HCEC 1CT (cell line): ENCODE measurements at places on chromosomes 3 and 15.
A peak's percentile ranks its signal among the peaks of the same experiment; 100 is the strongest.

DNA sequence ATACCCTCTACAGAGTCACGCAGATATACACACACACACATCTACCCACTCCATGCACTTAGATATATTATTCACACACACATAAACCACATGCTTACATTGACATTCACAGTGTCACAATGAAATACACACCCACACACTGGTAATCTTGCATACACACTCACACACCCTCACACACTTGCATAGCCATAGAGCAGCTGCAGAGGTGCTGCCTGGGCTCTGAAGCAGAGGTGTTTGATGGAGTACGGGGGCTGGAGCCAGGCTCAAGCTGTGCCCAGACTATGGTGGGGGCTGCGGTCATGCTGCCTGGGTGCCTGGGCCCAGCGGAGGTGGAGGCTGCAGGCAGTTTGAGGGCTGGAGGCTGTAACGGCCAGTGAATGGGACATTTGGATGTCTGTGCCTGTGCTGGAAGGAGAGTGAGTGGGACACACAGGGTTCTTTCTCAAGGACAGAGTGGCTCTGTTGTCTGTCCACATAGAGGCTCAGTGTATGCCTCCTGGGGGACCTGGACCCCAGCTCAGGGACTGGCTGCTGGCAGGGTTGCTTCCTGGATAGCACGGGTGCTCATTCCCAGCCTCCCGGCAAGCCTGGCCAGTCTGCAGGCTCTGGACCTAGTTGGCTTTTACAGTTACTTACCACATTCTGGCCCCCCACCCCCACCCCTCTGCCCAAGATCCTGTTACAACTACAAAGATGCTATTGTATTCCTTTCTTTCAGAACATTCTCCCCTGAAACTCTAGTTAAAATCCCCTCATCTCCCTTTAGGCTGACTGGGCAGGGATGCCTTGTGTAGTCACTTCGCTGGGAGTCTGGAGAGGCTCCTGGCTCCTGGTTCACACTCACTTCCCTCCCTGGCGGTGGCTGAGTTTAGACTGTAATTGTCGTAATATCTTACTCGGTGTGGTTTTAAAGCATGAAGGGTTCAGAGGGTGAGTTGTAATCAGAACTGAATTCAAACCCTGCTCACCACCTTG is 12.5 kb downstream of the GASK1A start:
- DNase-seq: no peak

GRCh38 chr15:90001062-90001682 is at the start of gene ZNF710:
Gene ZNF710, plus strand, starts transcription at chr15:90001324. Its CDS starts 65,814 bp downstream, at chr15:90067138.
- DNase-seq: peak; percentile 56

DNA sequence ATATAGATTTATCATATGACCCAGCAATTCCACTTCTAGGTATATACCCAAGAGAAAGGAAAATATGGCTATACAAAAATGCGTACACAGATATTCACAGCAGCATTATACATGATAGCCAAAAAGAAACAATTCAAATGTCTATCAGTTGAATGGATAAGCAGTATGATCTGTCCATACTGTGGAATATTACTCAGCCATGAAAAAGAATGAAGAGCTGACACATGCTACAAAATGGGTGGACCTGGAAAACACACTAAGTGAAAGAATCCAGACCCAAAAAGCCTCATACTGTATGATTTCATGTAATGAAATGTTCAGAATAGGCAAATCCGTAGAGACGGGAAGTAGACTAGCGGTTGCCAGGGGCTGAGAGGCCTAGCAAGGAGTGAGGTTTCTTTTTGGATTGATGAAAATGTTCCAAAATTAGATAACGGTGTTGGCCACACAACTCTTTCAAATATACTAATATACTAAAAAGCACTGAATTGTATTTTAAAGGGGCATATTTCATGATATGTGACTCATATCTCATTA is 33.4 kb downstream of the FGD5 start:
- no peak for DNase-seq

DNA sequence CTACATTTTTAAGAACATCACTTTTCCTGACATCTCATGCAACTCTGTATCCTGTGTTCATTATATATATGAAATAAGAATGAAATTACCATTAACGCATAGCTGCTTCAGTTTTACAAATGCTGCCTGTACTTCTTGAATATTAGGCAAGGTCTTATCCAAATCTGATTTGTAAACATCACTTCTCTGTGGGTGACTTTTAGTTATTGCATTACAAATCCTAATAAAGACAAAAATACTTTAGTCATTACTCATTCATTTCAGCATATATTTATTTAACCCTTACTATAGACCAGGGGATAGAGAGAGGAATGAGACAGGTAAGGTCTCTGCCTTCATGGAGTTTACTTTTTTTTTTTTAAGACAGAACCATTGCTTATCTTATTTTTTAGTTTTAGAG is 36.8 kb downstream of the MTMR10 start:
- peak; percentile 55 for DNase-seq

- peak; percentile 95 for DNase-seq
Observed at GRCh38 chr15:64246364-64247189, 83.8 kb upstream of the PPIB start.

GRCh38 chr15:39919748-39920509 is at the start of gene GPR176:
Gene GPR176, minus strand, starts transcription at chr15:39920266. Its CDS starts 240 bp downstream, at chr15:39920026.
- DNase-seq: peak; percentile 82

DNA sequence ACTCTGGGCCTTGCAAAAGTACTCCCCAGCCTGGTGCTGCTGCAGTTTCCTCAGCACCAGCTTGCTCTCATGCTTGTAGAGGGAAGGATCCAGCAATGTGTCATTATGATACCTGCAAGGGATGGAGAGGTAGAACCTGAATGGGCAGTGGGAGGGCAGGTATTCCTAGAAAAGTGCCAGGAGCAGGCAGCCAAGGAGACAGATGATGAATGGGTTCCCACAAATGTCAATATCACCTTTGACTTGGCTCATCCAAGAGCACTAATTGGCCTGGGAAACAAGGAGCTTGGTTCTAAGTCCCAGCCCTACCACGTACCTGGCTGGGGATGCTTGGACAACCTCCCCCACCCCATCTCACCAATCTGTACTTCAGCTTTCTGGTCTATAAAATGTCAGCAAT is 9.4 kb downstream of the CILP start:
- DNase-seq: no peak

- no peak for DNase-seq
Observed at GRCh38 chr3:144351773-144352365, 380.2 kb downstream of the DIPK2A start.

DNA sequence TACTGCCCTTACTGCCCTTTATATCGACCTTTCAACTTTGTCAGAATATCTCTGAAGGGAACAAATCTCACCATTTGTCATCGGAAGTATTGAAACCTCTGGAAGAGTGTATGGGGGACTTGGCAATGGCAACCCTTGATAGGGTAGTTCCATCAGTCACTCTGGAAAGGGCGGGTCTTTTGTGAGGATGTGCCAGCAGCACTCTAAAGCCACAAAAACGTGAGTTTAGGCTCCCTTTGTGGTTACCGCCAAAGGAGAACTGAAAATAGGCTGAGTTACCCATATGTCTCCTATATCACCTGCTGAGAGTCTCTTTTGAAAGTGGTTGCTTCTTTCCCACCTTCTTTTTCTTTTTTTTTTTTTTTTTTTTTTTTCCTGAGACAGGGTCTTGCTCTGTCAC is 296.8 kb upstream of the CHRM5 start:
- DNase-seq: no peak

- peak; percentile 83 for DNase-seq
Observed at GRCh38 chr15:99424978-99425656, 140.7 kb upstream of the MEF2A start.

GRCh38 chr15:80563372-80563997 is 131.6 kb upstream of the ABHD17C start:
- no peak for DNase-seq

DNA sequence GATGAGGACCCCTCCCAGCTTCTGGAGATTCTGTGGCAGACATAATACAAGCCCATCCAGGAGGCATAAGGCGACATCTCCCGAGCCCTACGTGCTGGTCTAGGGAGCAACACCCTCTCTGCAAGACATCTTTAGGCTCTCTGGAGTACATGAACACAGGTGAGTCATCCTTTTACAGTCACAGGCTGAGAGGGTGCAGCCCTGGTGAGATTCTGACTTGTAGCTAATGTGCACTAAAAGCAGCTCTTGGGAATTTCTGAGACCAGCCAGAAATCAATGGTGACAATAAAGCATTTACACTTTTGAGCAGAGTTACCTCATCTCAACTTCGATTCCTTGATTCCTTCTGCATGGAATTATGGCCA is 131.1 kb downstream of the XXYLT1 start:
- DNase-seq: peak; percentile 18

- DNase-seq: no peak
Observed at GRCh38 chr15:80915472-80915871, 74.1 kb downstream of the MESD start.

- no peak for DNase-seq
Observed at GRCh38 chr3:129539206-129539605, 3.8 kb upstream of the H1-8 start.

DNA sequence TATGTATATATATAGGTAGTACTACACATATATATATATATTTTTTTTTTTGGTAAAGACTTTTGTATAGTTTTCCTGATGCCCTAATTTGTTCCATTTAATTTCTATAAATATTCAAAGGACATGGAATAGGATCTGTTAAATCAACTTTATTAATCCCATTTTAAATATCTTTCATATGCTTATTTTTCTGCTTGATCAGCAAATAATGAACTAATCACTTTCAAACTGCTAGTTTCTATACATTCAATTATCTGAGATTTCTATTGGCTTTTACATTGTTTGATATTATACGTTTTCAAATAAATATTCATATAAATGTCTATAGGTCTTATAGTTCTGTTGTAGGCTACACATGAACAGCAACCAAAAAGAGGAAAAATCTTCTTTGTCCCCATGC is 21.7 kb downstream of the ZXDC start:
- DNase-seq: no peak

- no peak for DNase-seq
Observed at GRCh38 chr3:171173736-171174135, 147.2 kb upstream of the SLC2A2 start.

DNA sequence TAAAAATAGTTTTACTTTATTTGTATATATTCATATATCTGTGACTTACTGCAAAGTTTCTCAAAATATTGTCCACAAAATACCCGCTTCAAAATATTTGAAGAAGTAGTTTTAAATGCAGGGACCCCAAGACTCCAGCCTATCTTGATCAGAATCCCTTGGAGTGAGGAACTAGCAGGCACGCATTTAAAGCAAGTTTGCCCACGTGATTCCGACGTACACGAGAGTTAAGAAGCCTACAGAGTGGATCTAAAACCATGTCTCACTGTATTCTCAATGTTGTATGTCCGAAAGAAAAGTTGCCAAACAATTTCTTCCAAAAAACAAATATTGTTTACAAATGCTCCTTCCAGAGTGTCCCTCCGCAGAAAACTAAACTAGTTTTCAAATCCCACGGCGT is 1.7 kb downstream of the GABRB3 start:
- DNase-seq: no peak

- no peak for DNase-seq
Observed at GRCh38 chr15:66936861-66937582, 128.4 kb upstream of the SMAD3 start.

DNA sequence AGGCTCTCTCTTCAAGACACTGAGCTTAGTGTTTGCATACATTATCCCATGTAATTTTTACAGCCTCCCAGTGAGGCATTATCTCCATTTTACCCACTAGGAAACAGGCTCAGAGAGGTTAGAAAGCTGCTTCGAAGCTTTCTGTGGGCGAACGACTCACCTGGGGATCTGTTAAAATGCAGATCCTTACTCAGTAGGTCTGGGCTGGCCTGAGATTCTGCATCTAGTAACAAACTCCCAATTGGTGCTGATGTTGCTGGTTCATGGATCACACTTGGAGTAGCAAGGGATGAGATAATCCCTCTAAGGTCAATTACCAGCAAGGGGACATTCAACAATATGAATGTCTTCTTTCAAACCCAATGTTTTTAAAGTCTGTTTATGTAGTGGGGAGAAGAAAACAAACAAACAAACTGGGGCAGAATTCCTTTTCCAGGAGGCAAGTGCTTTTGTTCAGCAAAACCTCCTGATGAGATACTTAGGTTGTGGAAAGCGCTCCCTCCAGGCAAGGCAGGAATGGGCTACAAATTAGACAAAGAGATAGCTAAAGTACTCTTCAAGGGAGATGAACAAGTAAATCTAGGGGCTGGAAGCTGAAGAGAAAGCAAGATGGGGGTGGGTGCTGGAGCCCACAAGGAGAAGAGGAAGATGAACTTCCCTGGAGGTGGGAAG is 311.9 kb downstream of the SHQ1 start:
- no peak for DNase-seq
